ENCODE measurements at places on chromosomes 7 and 10. TPM values are rescaled to one million over a fixed set of nuclear protein-coding genes. Genes with fewer than 3 reads are reported as not detected.

HMX2 gene
- not detected for total RNA-seq

CALY gene
- 0.30 TPM for total RNA-seq

TEX36 gene
- total RNA-seq: not detected

FAM171A1 gene
- 27.5 TPM for total RNA-seq

ZNF736 gene
- total RNA-seq: 10.5 TPM

GPR37 gene
- 0.23 TPM for total RNA-seq

RAB19 gene
- total RNA-seq: not detected

OPN1SW gene
- total RNA-seq: not detected

ITPRID1 gene
- total RNA-seq: not detected

ELOVL3 gene
- 2.4 TPM for total RNA-seq

FAM237B gene
- not detected for total RNA-seq

SLC13A1 gene
- not detected for total RNA-seq

CNPY1 gene
- total RNA-seq: not detected

EVX1 gene
- not detected for total RNA-seq

SPDYE6 gene
- total RNA-seq: not detected

CCDC172 gene
- not detected for total RNA-seq

GPER1 gene
- total RNA-seq: 1.6 TPM

ITGA8 gene
- total RNA-seq: under 0.01 TPM

KCNH2 gene
- total RNA-seq: 2.7 TPM

PSMA2 gene
- total RNA-seq: 88.5 TPM

ADCYAP1R1 gene
- total RNA-seq: not detected

KLF14 gene
- total RNA-seq: under 0.01 TPM

BAMBI gene
- total RNA-seq: 9.8 TPM

FAM25C gene
- total RNA-seq: not detected

HOXA13 gene
- 10.0 TPM for total RNA-seq

NRG3 gene
- under 0.01 TPM for total RNA-seq

GATA3 gene
- not detected for total RNA-seq

LRIT1 gene
- total RNA-seq: not detected

MKX gene
- 2.7 TPM for total RNA-seq

CUZD1 gene
- total RNA-seq: 0.30 TPM

CACNA2D1 gene
- total RNA-seq: 94.8 TPM

AKR1B15 gene
- total RNA-seq: not detected

OR2A12 gene
- not detected for total RNA-seq

SUPV3L1 gene
- total RNA-seq: 23.8 TPM

WDR37 gene
- total RNA-seq: 16.3 TPM

ATP5MK gene
- total RNA-seq: 210 TPM

SFTPA1 gene
- total RNA-seq: not detected

PON3 gene
- not detected for total RNA-seq

ARID5B gene
- 25.2 TPM for total RNA-seq

FEZF1 gene
- total RNA-seq: not detected

NCF1 gene
- total RNA-seq: not detected

CD36 gene
- 1.2 TPM for total RNA-seq

PTPRN2 gene
- under 0.01 TPM for total RNA-seq

PON1 gene
- total RNA-seq: not detected

AS3MT gene
- 5.3 TPM for total RNA-seq

SORCS1 gene
- total RNA-seq: not detected

NEBL gene
- under 0.01 TPM for total RNA-seq

DYDC2 gene
- not detected for total RNA-seq

PLEKHS1 gene
- total RNA-seq: not detected

ZMYND11 gene
- 60.3 TPM for total RNA-seq

MSS51 gene
- 2.7 TPM for total RNA-seq

CYP17A1 gene
- total RNA-seq: not detected

LLCFC1 gene
- total RNA-seq: not detected

C10orf62 gene
- total RNA-seq: 0.23 TPM
